ENCODE measurements at places on chromosomes 7 and 10.

DNA sequence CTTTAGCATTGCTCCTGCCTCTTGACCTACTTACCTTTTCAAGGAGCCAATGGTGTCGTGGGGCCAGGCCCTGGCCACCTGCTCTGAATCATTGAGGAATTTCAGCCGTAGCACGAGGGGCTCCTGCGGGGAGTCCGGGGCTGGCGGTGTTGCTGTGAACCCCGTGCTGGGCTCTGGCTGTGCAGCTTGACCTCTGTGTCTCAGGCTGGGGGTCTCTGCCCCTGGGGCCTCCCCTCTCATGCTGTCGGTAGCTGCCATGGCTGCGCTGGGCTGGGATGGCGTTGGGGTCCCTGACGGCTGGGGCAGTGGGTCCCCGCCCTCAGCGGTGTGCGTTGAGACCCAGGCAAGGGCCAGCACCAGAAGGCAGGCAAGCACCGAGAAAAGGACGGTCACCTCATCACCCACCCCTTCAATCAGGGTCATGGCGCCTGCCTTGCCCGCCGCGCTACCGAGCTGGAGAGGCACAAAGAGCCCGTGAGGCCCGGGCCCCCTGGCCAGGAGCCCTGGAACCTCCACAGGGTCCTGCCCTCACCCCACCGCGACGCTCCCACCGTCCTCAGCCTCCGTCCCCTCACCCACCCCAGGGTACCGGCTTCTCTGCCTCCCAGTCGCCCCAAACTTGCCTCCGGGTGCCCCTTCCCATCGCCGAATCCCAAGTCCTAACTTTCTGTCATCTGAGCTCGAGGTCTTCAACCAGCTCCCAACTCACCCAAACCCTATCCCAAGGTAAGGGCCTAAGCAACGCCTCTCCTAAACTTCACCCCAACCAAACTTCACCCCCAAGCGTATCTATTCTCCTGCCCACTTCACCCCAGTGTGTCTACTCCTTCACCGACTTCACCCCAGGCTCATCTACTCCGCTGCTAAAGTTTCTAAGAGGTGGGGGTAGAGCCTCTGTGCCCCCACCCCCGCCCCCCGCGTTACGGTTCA is 887 bp downstream of the TMUB1 start:
- no peak for DNase-seq

DNA sequence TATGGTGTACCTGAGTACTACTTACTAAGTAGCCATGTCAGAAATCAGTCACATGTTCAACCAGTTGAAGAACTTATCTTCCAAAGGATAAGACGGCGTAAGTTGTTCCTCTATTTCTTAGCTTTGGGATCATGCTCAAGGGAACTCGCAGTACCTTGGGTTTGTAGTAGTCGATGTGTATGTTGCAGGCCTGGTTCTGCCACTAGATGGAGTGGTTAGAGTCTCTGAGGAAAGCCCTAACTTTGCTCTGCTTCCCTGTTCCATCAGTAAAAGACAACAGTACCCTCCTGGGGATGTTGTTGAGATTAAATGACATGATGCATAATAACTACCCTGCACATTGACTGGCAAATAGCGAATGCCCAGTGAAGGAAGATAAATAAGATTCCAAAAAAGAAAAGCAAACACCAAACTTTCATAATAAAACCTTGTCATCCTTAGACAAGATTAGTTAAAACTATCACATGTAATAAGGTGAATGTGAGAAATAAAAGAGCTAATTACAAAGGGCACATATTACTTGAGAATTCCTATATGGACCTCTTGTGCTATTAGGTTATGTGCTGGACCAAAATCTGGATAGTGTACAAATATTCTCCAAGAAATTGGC is 165.9 kb downstream of the ABCA13 start:
- DNase-seq, result no peak

- no peak for DNase-seq
These were observed 3.4 kb upstream of the CHST12 start for GRCh38 chr7:2399848-2400587.

GRCh38 chr10:14185316-14186045 is 145.2 kb downstream of the FRMD4A start:
- peak; percentile 68 for DNase-seq

DNA sequence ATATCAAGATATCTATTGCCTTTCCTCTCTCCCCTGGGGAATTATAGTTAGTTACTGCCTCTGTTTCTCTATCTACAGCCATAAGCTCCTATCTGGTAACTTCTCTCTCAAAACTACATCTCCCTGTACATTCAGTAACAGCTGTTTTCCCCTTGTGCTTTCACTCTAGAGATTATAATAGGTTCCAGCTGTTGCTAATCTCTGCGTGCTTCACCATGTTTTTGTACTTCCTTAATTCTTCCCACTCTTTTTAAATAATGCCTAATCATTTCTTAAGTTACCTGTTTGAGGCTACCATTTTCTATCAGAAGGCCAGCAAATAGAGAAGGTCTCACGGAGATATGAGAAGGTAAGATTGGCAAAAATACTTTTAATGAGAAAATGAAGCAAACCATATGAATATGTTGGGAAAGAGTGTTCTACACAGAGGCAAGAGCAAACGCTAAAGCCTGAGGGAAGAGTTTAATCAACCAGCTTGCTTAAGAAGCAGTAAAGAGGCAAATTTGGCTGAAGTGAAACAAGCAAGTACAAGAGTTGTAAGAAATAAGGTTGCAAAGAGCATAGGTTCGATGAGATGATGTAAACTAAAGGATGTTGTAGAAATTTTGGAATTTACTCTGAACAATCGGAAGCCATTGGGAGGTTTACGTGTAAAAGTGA is 101.9 kb upstream of the HGF start:
- no peak for DNase-seq

All from CD4-positive, alpha-beta T cell treated with Interleukin-12 subunit alpha and Interleukin-12 subunit beta, for 1 hour (primary cell).